Activated CD4-positive, alpha-beta T cell treated with anti-CD3 and anti-CD28 coated beads, Interleukin-2, amount 50 U/mL, for 24 hours (primary cell): ENCODE measurements at places on chromosomes 2 and 18.
A peak's percentile ranks its signal among the peaks of the same experiment; 100 is the strongest.

DNA sequence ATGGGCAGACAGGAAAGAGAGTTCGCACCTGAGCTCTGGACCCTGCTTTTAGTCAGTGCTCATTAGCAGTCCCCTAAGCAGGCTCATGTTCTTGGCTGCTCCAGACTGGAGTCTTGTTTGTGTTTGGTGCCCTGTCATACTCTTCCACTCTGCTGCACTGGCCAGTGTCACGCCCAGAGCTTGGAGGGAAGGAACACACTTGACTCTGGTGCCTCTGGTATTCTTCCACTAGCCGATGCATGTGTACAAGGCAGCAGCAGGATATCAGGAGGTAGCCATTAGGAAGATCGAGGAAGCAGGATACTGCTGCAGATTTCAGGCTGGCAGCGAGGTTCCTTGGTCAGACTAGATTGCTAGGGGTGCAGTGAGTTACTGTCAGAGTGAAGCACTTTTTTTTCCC is 81.4 kb upstream of the B3GNT2 start:
- no peak for DNase-seq

DNA sequence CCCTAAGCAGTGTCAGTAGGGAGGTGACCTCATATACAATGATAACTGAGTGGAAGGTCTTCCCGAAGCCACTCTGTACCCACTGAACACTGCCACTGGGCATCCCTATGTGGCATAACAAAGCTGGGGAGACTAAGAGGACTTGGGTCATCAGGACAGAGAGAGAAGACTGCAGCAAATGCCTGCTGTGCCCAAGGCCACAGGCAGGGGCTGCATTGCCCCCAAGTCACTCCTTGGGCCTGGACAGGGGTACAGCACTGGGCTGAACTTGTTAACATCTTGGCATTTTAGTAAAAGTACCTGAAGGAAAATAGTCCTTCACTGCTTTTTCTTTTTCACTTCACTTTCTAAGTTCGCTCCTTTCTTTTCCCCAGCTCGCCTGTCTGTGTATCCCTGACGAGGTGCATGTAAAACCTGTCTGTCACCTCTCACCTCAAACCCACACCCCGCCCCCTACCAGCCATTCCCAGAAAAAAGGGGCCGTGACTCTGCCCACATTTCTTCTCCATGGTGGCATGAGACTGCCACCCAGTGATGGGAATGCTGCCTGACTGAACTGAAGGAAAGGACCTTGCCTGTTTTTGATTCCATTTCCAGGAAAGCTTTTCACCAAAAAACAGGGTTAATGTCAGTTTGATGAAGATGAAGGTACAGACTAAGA is 62.9 kb downstream of the MTHFD2 start:
- no peak for DNase-seq

DNA sequence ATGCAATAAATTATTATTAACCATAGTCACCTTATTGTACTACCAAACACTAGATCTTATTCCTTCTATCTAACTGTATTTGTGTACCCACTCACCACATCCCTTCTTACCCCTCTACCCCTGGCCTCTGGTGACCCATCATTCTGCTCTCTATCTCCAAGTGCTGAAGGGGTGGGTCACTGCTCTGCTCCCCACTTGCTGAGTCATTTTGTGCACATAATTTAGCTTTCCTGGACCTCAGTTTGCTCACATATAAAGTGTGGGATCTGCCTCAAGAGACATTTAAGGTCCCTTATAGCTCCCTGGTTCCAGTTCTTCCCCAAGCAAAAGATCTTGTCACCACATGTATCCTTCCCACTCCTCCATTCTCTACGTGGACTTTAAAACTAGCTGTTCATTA is 169.4 kb downstream of the ZNF385B start:
- no peak for DNase-seq

DNA sequence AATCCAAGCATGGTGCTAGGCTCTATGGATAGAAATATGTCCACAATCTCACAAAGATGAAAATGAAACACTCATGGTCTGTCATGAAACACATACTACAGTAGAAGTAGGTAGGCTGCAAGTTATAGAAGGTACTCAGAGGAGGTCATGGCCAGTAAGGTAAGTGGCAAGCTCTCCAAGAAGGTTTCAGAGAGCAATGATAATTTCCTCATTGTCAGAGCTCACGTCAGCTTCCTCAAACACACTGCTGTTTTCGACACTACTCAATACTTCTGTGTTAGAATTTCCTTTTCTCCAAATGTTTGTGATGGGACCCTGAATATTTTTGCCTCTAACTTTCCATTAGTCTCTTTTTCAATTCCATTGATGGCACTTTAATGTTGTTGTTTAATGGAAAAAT is 25.5 kb downstream of the CCDC141 start:
- no peak for DNase-seq

- no peak for DNase-seq
These were observed 275.1 kb downstream of the SETBP1 start for GRCh38 chr18:44955825-44956224.

DNA sequence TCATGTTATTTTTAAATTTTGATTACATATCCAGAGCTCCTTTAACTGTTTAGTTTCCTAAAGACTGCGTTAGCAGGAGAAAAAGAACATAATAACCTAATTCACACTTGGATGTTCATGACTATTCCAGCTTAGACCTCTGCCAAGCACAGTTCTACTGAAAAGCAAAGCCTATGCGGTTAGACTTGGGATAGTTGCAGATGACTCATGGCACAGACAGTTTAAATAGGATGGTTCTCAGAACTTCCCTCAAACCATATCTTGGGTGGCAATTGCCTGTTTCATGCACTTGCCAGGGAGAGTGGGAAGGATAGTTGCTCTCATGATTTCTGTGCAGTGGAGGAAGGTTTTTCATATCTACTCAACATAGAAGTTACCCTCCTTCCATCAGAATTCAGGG is 149.7 kb upstream of the KLHL29 start:
- no peak for DNase-seq

GRCh38 chr2:138515092-138515491 is 13.5 kb downstream of the SPOPL start:
- DNase-seq: no peak

DNA sequence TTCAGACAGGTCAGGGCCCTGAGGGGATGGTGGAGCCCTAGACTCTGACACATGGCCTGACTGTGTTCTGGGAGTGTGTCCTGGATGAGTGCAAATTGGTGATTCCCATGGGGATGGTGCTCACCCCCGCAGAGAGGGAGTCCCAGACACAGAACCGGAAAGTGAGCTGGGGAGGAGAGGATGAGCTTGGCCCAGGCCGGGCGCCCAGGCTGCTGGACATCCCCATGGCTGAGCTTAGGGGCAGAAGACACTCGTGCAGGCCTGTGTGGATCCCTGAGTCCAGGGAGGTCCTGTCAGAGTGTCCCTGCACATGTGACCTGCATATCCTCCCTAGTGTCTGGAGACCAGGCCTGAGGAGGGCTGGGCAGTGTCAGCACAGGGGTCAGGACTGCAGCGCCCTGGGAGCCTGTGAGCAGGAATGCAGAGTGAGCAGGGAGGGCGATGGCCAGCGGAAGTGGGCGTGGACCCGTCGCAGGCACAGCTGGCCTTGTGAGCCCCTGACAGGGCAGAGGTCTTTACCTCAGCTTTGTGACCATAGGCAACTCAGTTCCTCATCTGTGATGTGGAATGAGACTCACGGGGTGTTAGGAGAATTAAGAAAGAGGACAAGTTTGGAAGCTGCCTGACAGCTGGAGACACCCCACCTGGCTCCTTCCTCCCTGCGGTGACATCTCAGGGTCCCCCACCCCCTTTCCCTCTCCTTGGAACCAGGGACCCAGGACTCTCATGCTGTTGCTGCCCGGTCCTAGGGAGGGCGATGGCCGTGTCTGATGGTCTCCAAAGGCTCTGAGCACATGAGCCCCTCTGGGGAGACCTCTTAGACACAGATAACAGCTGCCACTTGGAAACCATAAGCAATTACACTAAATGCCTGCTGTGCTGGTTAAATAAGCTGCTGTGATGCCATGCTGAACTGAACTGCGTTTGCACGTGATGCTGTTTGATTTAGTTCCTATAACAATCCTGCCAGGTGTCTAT is 62.6 kb upstream of the HS6ST1 start:
- DNase-seq: no peak

DNA sequence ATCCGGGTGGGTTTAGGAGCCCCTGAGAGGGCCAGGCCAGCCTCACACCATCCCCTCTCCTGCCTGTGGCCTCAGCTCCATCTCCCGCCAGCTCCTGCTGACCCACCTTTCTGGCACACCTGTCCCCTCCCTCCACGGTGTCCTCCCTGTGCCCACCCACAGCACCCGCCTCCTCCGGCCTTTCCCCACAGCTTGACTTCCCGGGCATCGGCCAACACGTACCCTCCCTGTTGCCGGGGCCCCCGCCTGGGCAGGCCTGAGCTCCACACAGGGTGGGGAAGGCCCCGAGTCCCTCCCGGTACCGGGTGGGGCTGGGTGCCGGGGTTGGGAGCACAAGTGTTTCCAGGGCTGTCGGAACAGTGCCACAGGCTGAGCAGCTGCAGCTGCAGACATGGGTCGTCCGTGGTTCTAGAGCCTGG is 6.5 kb downstream of the GPC1 start:
- DNase-seq: no peak

- no peak for DNase-seq
These were observed 83.1 kb downstream of the NDUFA10 start for GRCh38 chr2:239942090-239942489.

GRCh38 chr2:217383620-217384019 is 523.8 kb upstream of the TNP1 start:
- DNase-seq: no peak

GRCh38 chr2:180255981-180256380 is 248.9 kb upstream of the CWC22 start:
- DNase-seq: no peak

DNA sequence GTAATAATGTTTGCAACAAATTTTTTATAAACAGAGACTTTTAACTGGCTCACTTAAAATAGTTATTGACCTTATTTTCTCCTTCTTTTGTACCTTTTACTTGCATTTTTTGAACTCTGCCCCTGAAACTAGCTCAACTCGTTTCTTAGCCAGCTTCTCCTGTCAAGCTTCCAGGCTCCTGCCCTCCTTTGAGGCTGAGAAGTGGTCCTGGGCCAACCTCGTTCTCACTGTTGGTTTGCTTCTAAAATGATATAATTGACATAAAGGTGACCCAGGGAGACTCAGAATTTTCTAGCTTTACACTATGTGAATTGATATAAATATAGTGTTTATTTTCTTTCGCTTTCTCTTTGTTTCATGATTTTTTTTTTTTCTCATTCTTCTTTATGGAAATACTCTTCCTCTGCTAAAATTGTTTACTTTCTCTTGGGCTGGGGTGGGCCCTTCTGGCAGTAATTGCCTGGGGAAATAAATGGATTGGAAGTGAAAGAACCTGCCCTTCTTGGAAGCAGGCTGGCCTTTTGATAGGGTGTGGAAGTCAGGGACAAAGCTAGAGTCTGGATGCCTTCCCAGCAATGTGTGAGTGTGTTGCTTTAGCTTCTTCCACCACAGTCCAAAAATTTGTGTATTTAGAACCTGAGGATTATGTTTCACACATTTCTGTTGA is 30.7 kb downstream of the GPD2 start:
- no peak for DNase-seq

- DNase-seq: peak; percentile 13
These were observed 140.3 kb downstream of the RPIA start for GRCh38 chr2:88831792-88832248.

GRCh38 chr2:133982256-133982655 is 271.6 kb upstream of the MGAT5 start:
- DNase-seq: no peak

GRCh38 chr2:42492691-42493467 is 903 bp downstream of the KCNG3 start:
- DNase-seq: no peak

DNA sequence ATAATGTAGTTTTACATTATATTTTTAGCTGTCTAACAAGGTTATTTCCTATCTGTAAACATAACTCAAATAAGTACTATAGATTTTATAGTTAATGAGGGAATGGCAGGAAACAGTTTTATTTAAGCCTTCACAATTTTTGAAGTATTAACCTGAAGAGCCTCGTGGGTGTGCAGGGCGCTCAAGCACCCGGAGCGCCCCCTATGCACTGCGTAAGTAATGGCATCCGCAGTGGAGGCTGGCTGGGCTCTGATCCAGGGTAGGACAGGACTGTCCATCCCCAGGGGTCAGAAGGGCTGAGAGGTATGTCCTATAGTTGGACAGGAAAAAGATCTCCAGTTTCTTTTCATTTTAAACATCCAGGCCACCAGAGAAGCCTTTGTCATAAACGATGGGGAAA is 8.2 kb upstream of the GBX2 start:
- no peak for DNase-seq

DNA sequence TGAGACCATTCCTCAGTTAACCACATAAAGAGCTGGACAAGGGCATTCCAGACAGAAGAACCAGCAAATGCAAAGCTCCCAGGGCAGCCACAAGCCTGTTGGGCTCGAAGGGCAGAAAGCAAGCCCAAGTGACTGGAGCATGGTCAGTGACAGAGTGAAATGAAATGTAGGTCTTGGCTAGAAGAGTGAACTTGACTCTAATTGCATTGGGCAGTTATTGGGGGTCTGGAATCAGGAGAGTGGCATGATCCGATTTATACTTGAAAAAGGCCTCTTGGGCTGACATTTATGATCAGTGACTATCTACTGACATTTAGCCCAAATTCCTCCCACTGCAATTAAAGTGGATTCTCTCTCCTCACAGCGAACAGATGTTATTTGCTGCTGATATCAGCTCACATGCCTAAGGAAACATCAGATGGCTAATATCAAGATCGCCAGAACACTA is 152.5 kb upstream of the KLF7 start:
- DNase-seq: no peak

DNA sequence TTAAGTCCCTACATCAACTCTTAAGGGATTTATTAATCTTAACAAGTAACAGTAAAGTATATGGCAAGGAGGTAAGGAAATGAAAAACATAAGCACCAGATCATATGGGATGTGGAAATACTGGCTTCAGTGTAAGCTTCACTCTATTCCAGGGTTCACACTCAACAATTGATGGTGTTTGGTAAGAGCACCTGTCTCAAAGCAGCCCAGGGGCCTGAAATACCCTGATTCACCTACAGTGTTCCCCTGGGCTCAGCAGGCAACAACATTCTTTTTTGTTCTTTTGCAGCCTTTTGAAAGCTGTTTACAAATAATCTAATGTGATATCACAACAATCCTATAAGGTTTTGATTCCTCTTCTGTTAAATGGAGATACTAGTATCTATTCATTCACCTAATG is 1.2 kb upstream of the MLPH start:
- DNase-seq: no peak

DNA sequence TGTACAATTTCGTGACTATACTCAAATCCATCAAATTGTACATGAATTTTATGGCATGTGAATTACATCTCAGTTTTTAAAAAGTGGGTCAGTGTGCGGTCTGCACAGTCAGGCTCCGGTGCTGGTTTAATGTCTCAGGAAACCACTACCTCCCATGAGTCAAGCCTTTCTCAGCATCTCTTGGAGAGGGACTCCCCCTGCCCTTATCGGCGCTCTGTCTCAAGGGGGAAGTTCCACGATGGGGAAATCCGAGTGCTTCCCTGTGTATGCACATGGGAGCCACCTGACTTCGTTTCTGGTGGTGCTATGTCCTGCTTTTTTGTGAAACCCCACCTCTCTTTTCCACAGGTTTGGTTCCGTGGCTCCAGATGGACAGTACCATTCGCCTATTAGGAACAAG is 72.5 kb downstream of the ACOXL start:
- peak; percentile 64 for DNase-seq
